ENCODE measurements at places on chromosomes 5 and 9.
A peak's percentile ranks its signal among the peaks of the same experiment; 100 is the strongest.

GRCh38 chr5:2780421-2781171 is 29.1 kb upstream of the IRX2 start:
- no peak for DNase-seq

DNA sequence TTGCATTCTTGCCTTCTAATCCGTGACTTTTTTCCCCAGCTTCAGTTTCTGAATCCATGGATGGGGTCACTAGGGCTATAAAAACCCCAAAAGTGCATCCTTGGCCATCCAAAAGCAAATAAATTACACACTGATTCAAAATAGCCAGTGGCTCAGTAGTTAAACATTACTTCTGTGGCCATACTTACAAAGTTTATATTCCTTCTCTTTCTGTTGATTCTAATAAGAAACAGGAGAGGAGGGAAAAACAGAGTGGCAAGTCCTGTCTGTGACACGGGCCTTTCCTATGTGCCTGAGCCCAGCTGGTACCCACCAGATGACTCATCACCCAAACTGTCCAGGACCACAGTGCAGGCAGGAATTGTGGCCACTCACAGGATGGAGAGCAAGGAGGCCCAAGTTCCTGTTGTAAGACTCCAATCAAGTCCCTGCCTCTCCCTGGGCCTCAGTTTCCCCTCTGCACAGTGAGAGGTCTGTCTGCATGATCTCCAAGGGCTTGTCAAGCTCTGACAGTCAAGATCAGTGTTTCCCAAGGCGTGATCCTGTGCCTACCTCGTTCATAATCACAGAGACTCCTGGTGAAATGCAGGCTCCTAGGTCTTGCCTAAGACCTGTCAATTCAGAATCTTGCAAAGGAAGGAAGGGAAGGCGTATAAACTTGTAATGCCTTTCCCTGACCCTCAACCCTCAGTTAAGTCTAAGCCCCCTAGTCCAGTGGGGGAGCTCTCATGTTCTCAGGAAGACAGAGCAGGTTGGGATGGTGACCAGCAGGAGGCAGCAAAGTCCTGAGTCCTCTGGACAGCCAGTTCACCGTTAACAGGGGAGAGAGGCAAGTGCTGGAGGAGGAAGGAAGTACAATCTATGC is 29.5 kb downstream of the TNIP1 start:
- peak; percentile 69 for DNase-seq

GRCh38 chr5:21694567-21694966 is 1158.6 kb downstream of the CDH12 start:
- no peak for DNase-seq

DNA sequence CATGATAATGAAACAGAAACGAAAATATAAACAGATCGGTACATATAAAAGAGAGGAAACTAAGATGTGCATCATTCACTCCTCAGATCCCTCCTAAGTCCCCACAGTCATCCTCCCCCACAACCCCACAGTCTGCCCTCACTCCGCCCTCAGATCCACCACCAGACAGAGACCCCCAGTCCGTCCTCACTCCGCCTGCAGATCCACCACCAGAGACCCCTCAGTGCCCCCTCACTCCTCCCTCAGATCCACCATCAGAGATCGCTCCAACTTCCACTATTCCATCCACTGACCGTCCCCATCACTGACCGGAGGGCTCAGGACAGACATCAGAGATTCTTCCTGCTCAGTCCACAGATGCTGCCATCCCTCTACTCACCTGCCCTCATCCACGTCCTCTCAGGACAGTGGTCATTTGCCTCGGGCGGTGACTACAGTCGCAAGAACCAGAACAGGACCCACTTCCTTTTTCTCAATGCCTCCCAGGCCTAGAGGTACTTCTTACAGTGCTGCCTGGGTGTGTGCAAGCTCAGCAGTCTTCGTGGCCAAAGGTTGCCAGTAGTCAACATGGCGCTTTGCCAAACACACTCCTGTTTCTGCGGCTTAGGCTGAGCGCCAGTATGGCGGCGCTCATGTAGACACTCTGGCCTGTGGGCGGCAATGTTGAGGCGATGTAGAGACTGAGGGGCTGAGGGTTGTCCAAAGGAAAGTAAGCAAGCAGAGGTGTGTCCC is 8.3 kb upstream of the SPATA31C1 start:
- DNase-seq, result no peak

All from CD4-positive, alpha-beta T cell treated with Interleukin-15 for 4 hours (primary cell).